ENCODE measurements at places on chromosomes 2 and 18. TPM values are rescaled to one million over a fixed set of nuclear protein-coding genes. Genes with fewer than 3 reads are reported as not detected.

- no peak for DNase-seq
These were observed 43.0 kb upstream of the ITGB6 start for GRCh38 chr2:160242893-160243564.

- DNase-seq: no peak
These were observed 85.1 kb downstream of the BCL2L11 start for GRCh38 chr2:111205774-111206173.

GRCh38 chr18:57331718-57332117, 20.6 kb upstream of the ST8SIA3 start:
- DNase-seq: no peak

DNA sequence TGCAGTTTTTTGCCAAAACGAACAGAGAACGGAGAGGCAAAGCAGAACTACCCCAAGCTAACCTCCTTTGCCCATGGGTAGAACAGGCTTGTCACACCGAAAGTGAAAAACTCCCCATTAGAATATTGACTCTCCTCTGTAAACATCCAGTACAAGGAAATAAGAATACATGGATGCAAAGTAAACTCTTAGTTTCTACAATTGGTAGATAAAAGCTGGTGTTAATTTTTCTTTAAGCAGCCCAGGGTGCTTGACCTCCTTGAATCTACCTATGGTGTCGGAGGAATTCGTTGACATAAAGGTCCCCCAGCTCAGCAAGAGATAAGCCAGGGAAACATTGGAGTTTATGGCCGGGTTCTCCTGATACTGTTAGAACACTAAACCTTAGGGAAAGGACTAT, 48.4 kb upstream of the DSG1 start:
- DNase-seq: no peak

DNA sequence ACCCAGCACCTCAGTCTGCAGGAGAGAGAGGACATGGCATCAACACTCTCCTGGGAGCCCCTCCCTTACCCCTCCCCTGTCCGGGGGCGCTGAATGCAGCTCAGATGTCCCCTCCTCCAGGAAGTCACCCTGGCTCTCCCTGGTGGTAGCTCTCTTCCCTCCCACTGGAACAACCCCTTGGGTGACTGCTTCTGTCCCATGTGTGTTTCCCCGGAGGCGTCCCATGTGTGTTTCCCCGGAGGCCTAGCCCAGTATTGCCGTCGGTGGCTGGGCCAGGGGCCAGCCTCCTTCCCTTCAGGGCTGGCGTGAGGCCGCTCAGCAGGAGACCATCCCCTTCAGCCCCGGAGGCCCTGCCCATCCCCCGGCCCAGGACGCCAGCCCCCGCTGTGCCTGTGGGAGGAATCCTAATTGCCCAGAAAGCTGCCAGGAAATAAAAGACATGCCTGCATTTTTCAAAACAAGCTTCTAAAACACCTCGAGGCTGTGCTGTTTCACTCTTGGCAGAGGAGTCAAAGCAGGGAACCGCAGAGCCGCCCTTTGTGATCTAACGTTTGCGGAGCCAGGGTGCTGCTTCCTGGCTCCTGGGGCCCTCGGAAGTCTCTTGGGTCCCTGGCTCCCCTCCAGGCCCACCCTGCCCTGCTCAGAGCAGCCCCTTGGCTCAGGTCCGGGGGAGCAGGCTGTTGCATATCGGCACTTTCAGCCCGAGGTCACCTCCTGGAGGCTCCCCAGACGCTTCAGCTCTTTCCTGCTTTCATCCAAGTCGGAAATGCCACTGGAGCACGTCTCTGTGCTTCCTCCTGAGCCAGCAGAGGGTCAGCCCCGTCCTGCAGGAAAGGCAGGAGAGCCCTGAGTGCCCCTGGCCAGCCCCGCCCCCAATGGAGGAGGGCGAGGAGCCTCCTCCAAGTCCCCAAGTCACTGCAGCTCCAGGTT, 11.4 kb downstream of the SNED1 start:
- DNase-seq: peak; percentile 66

DNA sequence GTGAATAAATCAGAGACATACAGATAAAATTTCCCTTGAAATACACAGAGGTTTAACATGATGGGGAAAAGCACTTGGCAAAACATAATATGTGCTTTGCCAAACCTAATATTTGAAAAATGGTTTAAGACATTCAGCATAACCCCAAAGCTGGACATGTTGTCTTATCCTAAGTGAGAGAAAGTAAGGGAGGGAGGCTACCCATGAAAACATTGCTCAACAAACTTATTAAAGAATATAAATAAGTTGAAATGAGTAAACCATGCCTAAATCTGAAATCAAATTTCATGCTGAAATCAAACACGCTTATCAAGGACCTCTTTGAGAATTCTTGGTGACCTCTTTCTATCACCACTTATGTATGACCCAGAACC, 81.2 kb downstream of the ARHGAP15 start:
- no peak for DNase-seq

- DNase-seq: no peak
These were observed 7.4 kb downstream of the MIB1 start for GRCh38 chr18:21747764-21748693.

Gene VWA3B
- 7.9 TPM for total RNA-seq

DNA sequence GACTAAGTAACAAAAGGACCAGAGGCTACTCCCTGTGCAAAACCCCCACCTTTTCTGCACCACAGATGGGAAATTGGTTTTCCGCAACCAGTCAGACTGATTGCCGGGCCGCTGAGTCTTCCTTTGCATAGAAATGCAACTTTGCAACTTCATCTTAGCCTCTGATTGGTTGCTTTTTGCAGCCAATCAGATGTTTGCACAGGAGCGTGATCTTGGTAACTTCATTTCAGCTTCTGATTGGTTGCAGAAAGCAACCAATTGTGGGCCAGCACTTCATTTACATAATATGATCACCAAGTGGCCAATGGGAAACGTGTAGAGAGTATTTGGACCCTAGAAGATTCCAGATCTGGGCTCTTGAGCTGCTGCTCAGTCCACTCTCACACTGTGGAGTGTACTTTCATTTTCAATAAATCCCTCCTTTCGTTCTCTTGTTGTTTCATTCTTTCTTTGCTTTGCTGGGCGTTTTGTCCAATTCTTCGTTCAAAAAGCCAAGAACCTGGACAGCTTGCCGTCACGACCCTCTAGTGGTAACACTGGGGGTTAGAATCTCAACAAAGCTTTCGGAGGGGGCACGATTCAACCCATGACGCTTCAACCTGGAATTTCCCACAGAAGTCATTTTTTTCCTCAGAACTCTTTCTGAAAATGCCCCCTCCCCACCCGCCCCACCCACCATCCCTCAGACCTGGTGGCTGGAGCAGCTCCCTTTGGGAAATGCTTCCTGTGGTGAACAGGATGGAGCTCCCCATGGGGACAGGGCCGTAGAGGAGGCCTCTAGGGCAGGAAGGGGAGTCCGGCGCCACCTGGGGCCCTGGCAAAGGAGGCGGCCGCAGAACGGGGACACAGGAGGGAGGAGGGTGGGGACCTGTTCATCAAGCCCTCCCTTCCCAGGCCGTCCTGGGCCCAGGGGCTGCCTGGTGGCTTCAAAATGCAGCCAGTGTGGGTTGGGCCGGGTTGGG, 31.8 kb upstream of the KCNF1 start:
- DNase-seq: no peak

- no peak for DNase-seq
These were observed 286.0 kb downstream of the TRIB2 start for GRCh38 chr2:13002536-13003331.

All from lower lobe of right lung (tissue), 2 donors.